ENCODE measurements at places on chromosomes 6 and 20.
A peak's percentile ranks its signal among the peaks of the same experiment; 100 is the strongest.

DNA sequence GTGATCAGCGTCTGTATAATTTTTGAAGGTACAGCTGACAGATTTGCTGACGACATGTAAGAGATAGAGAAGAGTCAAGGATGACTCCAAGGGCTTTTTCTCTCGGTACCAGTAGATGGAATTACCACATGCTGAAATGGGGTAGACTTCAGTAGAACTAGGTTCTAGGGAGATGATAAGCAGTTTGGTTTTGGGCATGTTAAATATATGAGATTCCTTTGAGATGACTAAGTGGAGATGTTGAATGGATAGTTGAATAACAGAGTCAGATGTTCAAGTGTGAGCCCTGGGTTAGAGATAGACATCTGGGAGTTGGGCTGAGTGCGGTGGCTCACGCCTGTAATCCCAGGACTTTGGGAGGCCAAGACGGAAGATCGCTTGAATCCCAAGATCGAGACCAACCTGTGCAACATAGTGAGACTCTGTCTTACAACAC, 50.0 kb downstream of the PHF20 start:
- DNase-seq = no peak

- DNase-seq = no peak
Observed at GRCh38 chr6:4925580-4925979, 78.3 kb downstream of the RPP40 start.

DNA sequence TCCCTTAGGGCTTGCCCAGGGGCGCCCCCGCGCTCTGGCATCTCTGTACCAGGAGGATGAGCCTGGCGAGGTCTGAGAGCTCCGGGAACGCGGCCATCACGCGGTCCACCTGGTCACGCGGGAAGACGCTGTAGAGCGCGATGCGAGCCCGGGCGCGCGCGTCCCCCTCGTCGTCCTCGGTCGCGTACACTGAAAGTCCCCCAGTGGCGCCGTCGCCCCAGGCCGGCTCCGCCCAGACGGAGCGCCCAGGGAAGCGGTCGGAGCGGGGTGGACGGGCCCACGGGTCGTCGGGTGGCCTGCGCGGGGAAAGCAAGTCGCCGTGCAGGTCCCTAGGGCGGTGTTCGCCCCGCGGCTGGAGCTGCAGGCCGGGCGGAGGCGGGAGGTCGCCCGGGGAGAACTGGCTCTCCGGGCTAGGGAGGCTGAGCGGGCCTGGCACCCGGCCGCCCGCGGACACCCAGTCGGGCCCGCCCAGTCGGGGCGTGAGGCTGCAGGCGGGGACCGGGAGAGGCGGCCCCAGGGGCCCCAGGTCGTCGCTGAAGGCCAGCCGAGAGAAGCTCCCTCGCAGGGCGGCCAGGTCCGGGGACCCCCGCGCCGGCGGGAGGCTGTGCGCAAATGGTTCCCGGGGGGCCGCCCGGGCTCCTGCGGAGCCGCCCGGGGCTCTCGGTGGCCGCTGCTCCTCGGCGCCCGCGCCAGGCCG, 34.0 kb downstream of the ZC3H12D start:
- peak; percentile 16 for DNase-seq

- no peak for DNase-seq
Observed at GRCh38 chr20:32609111-32609773, 24.1 kb upstream of the NOL4L start.

DNA sequence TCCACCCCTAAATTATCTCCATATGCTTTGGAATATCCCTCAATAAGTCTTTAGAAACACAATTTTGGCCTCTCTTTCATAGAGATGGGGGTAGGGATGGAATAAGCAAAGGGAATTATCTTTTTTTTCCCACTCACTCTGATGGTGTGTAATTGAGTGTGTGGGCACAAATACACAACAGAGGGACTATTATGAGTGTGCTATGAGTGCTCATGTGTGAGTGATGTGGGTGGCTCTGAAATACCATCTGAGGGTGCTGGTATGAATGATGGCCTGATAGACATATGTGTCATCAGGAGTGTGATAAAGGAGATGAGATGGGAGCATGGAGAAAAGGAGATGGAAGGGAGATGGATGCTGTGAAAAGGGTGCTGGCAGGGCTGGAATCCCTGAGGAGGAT, 35.6 kb downstream of the GSS start:
- no peak for DNase-seq

DNA sequence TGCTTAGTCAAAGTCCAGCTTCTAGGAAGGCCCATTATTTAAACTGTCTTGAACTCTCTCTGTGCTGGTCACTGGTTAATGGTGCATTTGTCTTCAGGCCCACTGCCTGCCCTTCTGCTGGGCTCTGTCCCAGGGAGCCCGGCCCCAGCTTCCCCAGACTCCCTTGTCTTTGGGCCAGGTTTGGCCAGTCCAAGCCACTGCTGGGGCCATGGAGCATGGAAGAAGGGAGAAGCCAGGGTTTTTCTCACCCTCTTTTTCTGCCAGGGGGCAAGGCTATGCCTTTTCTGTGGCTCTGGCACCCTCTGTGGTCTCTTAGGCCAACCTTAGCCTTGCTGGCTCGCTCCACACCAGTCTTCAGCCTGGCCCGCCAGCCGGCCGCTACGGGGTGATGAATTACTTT, 390.0 kb upstream of the SULF2 start:
- no peak for DNase-seq

- no peak for DNase-seq
Observed at GRCh38 chr6:41054511-41054910, 1.5 kb downstream of the APOBEC2 start.

- no peak for DNase-seq
Observed at GRCh38 chr20:1327827-1328679, 886 bp downstream of the SDCBP2 start.

GRCh38 chr20:15297059-15297875, 959.9 kb upstream of the FLRT3 start:
- DNase-seq = no peak

GRCh38 chr20:24892522-24892921, 56.5 kb upstream of the CST7 start:
- DNase-seq = no peak

DNA sequence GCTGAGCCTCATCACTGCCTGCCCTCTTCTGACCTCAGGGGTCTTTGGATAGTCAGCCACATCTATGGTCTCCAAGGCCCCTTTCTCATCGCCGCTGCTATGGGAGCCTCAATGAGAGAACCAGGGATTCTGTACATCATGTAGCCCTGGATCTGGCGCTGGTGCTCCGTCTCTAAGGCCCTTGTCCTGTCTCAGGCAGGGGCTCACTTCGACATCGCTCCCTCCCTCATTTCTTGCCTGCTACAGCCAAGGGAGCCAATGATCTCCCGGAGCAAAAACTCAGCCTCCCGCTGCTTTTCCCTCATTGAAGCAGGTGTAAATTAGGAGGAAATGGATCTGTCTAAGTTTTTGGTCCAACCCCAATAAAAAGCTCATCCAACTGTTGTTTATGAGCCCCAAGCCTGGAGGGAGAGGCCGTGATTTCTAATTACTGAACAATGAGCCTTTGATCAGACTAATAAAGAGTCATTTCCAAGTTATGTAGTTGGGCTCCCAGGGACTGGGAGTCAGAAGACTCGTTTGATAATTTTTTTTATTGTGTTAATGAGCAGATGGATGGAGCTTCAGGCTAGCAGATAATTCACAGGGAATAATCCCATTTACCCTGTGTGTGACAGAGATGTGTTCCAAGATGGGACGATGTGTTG, 30.9 kb downstream of the LBP start:
- no peak for DNase-seq

GRCh38 chr20:1322511-1323245, 6.3 kb downstream of the SDCBP2 start:
- DNase-seq = no peak

DNA sequence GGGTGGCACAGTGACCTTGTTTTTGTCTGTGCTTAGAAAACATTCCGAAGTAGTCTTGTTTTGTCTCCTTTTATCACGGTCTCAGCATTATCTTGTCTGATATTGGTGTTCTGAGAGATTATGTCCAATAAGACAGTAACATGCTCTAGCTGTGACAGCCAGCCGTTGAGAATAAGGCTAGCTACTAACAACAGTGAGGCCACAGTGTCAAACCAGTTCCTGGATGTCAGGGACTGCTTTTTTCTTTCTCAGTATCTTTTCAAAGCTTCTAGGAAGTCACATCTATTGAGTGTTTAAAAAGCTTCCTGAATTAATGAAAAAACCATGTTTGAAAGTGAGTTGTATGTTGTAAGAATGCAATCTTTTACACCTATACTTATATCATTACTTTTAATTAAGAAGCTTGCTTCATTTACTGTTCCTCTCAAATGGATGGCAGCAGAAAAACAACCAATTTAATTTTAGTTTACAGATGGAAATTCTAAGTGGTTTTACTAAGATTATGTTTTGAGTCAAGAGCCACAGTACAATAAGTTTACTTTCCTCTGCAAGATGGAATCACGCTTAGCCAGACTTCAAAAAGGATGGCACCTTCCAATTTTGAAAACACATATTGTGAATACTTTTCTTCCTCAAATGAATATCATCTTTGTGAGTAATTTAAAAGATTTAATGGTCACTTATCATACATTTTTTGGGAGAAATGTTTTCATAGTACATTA, 53.1 kb downstream of the MAP3K7 start:
- peak; percentile 2 for DNase-seq

GRCh38 chr6:40906759-40907158, 132.3 kb downstream of the UNC5CL start:
- no peak for DNase-seq
